Stimulated activated CD8-positive, alpha-beta memory T cell treated with anti-CD3 and anti-CD28 coated beads, Interleukin-7, amount 100 ng/mL, for 1 hour (primary cell): ENCODE measurements at places on chromosomes 7 and 10.

DNA sequence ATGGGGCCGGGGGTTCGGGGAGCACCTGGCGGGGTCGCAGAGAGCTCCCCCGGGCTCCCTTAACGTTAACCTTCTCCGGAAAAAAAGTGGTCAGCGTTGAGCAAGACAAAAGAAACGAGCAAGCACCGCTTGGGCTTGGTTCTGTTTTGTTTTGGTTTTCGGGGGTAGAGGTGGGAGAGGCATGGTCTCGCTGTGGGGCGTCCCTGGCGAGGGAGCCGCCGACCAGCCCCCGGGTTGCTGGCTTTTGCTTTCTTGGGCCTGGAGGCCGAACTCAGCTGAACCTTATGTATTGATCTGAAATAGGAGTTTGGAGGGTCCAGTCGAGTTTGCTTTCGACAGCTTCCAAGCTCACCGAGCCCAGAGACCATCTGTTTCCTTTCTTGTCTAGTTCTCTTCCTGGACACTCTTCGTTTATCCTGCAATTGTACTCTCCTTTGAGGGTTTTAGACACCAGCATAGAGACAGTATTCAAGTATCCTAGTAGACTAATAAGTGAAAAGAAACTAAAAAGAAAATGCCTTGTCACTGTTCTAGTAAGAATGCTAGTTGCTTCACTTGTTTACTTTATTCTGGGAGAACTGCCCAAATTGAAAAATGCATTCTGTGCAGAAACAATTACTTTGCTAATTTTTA lies 980 bp downstream of the FHIP2A start:
- DNase-seq, result no peak

- no peak for DNase-seq
Observed at GRCh38 chr7:19215412-19215811, 70.2 kb upstream of the FERD3L start.

GRCh38 chr7:127933146-127933545 lies 98.1 kb downstream of the LRRC4 start:
- DNase-seq, result no peak

DNA sequence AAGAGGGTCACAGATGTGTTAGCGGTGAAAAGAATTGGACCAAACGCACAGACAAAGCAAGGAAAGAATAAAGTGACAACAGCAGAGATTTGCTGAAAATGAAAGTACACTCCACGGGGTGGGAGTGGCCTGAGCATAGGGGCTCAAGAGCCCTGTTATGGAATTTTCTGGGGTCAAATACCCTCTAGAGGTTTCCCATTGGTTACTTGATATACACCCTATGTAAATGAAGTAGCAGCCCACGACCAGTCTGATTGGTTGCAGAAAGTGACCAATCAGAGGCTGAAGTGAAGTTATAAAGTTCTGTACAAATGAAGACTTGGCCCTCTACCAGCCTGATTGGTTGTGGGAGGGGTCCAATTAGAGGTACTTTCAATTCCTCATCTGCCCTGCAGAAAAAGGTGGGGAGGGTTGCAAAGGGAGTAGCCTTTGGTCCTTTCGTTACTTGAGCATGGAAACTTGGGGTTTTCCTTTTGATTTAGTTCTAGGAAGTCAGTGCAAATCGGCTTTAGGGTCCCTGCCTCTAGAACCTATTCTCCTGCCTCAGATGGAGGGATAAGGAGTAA lies 125.6 kb upstream of the PRPS1L1 start:
- DNase-seq, result no peak

DNA sequence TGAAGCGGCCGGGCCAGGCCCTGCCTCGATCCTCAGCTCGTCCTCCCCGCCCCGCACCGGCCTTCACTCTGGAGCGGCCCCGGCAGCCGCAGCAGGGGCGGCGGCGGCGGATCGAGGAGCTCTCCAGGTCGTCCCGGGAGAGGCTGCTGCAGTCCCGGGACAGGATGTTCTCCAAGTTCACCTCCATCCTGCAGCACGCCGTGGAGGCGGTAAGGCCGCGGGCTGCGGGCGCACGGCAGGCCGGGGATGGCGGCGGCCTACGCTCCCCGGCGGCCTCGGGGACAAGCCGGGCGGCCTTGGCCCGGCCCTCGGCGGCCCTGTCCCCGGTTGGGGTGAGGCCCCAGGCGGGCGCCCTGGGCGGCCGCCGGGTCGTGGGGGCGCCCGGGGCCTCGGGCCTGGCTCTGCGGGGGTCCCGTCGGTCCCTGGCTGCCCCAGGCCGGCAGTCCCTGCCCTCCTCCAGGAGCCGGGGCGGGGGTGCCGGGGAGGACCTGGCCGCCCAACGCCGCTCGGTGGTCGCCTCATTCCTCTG lies 399 bp downstream of the FHIP2A start:
- DNase-seq, result no peak

DNA sequence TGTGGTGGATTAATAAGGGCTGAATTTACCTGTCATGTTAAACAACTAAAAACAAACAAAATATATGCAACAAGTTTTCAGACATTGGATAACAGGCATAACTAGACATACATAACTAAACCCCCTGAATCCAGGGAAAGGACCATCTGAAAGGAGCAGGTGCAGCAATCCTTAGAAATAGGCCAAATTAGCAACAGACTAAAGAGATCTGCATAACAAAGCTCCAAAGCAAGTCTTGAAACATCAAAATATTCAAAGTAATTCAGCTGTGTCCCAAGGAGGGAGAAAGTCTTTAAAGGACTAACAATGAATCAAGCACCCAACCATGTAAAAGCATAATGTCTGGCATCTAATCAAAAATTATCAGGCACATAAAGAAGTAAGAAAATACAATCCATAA lies 475.1 kb downstream of the GRID1 start:
- no peak for DNase-seq

- DNase-seq, result no peak
Observed at GRCh38 chr10:52208365-52208764, 105.7 kb upstream of the DKK1 start.

DNA sequence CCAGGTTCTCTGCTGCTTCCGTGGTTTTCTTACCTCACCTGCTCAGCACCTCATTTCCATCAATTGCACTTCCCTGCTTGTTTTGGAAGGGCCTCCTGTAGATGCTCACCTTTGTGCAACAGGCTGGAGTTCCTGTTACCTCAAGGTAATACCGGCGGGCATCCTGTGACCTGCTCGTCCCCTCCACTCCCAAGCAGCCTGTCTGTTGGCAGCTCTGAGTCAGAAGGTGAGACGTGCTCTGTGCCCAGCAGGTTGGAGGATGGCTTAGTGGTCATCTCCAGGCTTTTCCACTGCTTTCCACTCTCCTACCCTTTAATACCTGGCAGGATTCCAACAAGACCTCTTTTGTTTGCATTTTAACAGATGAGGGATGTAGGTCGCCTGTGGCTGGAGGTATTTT lies 86.0 kb downstream of the CAMK1D start:
- DNase-seq, result no peak

GRCh38 chr10:15166325-15166724 lies 2.2 kb downstream of the NMT2 start:
- DNase-seq, result no peak

GRCh38 chr7:47007471-47007870 lies 574.4 kb downstream of the TNS3 start:
- DNase-seq, result no peak

GRCh38 chr7:55588379-55588699 lies 16.0 kb upstream of the VOPP1 start:
- DNase-seq, result no peak

DNA sequence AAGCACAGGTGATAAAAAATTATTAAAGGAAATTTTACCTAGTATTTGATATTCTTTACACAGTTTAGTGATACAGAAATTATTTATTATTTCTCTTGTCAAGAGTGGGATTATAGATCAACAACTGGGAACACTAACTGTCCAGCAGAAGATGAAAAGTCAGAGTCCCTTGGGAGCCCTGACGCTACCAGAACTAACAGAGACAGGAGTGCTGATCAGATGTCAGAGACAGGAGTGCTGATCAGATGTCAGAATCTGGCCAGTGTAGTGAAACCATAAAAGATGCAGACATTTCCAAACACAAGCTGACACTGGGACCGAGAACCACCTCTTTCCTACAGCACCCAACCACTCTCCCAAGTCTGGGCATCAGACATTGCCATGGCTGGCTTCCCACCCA lies 828.2 kb downstream of the TNS3 start:
- no peak for DNase-seq

DNA sequence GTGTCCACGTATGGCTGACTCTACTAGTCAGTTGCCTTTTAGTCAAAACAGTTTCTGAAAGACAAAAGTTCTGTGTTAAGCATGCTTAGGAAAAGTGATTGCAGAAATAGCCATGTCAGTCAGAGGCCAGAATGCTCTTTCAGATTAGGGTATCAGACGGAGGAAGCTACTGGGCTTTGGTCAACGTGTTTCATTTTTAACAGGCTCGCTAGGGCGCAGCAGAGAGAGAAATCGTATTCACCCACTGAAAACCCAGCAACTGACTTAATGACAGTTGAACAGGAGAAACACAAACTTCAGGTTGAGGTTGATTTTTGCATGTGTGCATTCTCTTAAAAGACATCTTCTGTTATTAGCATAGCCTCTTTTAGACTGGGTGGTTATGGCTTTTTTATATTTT lies 322.6 kb upstream of the KIAA1217 start:
- no peak for DNase-seq

GRCh38 chr10:80197972-80198916 lies 7.1 kb downstream of the ANXA11 start:
- DNase-seq, result no peak

GRCh38 chr10:61669849-61670248 lies 7.1 kb downstream of the CABCOCO1 start:
- no peak for DNase-seq

GRCh38 chr10:114957673-114958072 lies 19.7 kb downstream of the TRUB1 start:
- DNase-seq, result no peak

DNA sequence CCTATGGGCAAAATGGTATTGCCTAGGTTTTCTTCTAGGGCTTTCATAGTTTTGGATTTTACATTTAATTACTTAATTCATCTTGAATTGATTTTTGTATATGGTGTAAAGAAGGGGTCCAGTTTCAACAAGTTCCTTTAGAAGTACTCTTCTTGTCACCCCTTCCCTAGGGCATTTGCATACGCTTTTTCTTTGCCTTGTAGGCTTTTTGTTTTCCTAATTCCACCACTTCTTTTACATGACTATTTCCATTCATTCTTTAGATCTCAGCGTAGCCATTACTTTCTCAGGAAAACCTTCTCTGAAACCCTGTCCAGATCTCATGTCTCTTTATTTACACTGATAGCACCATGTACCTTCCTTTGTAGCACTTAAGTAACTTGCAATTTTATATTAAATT lies 648.6 kb downstream of the XPNPEP1 start:
- no peak for DNase-seq

GRCh38 chr10:112857493-112857892 lies 92.6 kb upstream of the TCF7L2 start:
- no peak for DNase-seq

GRCh38 chr10:25078658-25079431 lies 62.4 kb downstream of the THNSL1 start:
- no peak for DNase-seq

DNA sequence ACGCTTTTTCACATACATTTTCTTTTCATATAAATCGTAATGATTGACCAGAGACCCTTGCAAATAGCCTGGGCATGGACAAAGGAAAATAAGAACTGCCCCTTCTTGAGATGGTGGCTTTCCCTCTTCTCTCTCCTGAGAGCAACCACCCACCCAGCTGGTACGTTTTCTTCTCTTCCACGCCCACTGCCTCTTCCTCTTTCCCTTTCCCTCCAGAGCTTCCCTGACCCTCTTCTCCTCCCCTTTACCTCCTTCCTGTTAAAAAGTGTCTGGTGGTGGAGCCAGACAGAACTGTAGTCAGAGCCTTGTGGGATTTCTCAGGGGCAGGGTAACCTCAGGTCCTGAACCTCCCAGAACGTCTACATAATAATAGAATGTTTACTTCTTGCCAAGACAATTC lies 23.2 kb downstream of the GPR141 start:
- no peak for DNase-seq

GRCh38 chr7:33764752-33765451 lies 140.4 kb upstream of the BMPER start:
- DNase-seq, result no peak

- no peak for DNase-seq
Observed at GRCh38 chr10:4270116-4270515, 485.1 kb upstream of the KLF6 start.

DNA sequence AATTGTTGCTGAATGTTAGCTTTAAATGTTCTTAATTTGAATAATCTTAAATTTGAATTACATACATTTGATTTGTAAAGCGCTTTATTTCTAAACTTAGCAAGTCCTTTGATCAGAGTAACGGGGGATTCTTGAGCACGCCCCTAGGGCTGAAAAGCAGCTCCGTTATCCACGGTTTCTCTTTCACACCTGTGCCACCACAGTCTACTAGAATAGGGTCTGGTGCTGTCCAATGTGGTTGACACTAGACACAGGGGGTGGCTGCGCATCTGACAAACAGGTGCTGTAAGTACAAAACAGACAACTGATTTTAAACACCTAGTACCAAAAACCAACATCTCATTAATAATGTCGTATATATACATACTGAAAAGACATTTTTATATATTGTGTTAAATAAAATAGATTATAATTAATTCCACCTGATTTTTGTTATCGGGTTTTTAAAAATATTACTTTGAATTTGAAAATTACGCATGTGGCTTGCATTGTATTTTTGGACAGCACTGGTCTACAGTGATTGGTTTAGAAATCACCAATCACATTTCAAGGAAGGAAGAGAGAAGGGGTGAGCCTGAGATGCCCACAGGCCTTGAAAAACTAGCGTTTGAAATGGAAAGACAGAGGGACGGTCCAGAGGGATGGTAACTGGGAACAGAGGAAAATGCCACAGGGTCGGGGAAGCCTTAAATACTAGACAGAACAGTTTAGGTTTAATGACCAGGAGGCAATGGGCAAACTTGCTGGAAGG lies 7.3 kb downstream of the SEPHS1 start:
- no peak for DNase-seq

- DNase-seq, result no peak
Observed at GRCh38 chr7:69906283-69906995, 308.2 kb downstream of the AUTS2 start.

DNA sequence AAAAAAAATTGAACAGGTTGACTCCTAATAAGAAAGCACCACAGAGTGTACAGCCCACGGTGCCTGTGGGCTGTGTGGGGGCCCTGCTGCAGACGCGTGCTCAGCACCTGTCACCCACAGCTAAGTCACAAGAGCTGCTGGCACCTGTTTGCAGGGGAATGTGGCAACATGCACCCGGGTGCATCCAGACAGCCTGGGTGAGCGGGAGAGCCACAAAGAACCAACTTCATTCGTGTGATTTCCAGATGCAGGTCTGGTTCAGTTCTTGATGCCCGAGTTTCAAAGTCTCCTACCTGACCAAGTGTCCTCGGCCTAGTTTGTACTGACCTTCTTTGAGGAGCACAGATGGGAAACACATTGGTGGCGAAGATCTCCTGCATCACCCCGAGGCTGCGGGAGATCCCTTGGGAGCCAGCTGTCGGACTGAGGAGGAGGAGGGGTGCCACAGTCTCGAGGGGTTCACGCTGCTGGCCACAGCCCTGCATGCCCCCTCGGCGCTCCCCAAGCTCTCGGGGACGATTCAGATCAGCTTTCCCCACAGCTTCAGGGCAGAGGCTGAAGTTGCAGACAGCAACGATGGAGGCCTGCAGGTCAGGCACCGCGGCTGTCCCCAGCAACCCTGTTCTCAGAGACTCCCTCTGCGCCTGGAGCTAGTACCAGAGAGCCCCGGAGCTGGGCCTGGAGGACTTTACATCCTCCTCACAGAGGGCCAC lies 35.3 kb downstream of the AMZ1 start:
- DNase-seq, result no peak
